H4 (cell line): ENCODE measurements at places on chromosomes 5 and 9. TPM values are rescaled to one million over a fixed set of nuclear protein-coding genes. Genes with fewer than 3 reads are reported as not detected.

The GRXCR2 gene
- total RNA-seq, result not detected in 2 replicates

The TMEM38B gene
- 33.1 and 34.0 TPM in 2 replicates for total RNA-seq

The SELENOP gene
- total RNA-seq, result 64.2 and 68.9 TPM in 2 replicates

The ZBED3 gene
- 0.90 and 1.3 TPM in 2 replicates for total RNA-seq

The GZMA gene
- total RNA-seq, result not detected in 2 replicates

The IL9 gene
- not detected in 2 replicates for total RNA-seq

The SLC6A18 gene
- total RNA-seq, result not detected in 2 replicates

The THG1L gene
- total RNA-seq, result 22.6 and 27.1 TPM in 2 replicates

The ADAMTSL1 gene
- 11.7 and 25.5 TPM in 2 replicates for total RNA-seq

The TTC33 gene
- 18.2 and 27.6 TPM in 2 replicates for total RNA-seq

The BRINP1 gene
- total RNA-seq, result not detected in 2 replicates

The SMU1 gene
- total RNA-seq, result 31.8 and 32.0 TPM in 2 replicates

The LCN15 gene
- not detected in 2 replicates for total RNA-seq

The FIBCD1 gene
- 5.3 and 7.5 TPM in 2 replicates for total RNA-seq

The FLT4 gene
- 0.04 TPM in 1 of 2 replicates, not detected in the other for total RNA-seq

The DRD1 gene
- 0.25 and 0.29 TPM in 2 replicates for total RNA-seq

The PAX5 gene
- not detected in 2 replicates for total RNA-seq

The C5orf52 gene
- not detected in 2 replicates for total RNA-seq

The LCN2 gene
- total RNA-seq, result 0.19 TPM in 1 of 2 replicates, not detected in the other

The MCC gene
- 7.9 and 8.8 TPM in 2 replicates for total RNA-seq

The SPIN1 gene
- total RNA-seq, result 63.5 and 64.4 TPM in 2 replicates

The INSYN2B gene
- 0.39 and 3.1 TPM in 2 replicates for total RNA-seq

The FREM1 gene
- total RNA-seq, result 0.06 and 0.19 TPM in 2 replicates

The CDC14B gene
- total RNA-seq, result 14.4 TPM in 2 replicates
